Muscle of leg (tissue), 16 donors: ENCODE measurements at places on chromosomes 5 and 9. TPM values are rescaled to one million over a fixed set of nuclear protein-coding genes. Genes with fewer than 3 reads are reported as not detected.
A peak's percentile ranks its signal among the peaks of the same experiment; 100 is the strongest.

Gene PCDHA5
- total RNA-seq: 0.04 TPM

Gene ENG
- 9.3 TPM for total RNA-seq

Gene FAT2
- 0.40 TPM for total RNA-seq

Gene SLC6A19
- total RNA-seq: not detected

Gene CORO2A
- 0.13 TPM for total RNA-seq

Gene KIF3A
- 6.0 TPM for total RNA-seq

Gene GADD45G
- total RNA-seq: 10.7 TPM

Gene PCDHGA2
- total RNA-seq: 1.6 TPM

Gene ELOVL7
- total RNA-seq: 0.13 TPM

Gene GARIN3
- total RNA-seq: not detected

Gene SPINK14
- not detected for total RNA-seq

Gene OGN
- total RNA-seq: 454 TPM

Gene ACOT12
- 0.18 TPM for total RNA-seq

Gene N4BP3
- 19.6 TPM for total RNA-seq

Gene GRM6
- total RNA-seq: not detected

Gene PTPA
- total RNA-seq: 119 TPM

Gene EPB41L4B
- 6.2 TPM for total RNA-seq

Gene ZNG1E
- 30.8 TPM for total RNA-seq

DNA sequence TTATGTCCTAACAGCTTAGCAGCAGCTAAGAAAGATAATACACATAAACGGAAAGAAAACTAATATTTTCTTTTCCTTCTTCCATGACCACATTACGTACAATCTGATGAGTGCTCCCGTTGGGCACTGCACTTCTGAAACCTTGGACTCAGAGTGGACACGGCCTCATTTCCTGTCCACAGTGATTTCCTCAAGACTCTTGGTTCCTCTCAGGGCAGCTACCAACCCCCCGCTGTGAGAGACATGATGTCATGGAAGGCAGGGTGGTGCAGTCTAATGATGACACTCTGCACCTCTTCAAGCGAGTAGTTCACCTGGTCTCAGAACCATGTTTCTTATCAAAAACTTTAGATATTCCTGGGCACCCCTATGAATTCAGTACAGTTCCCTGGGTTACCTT is 68.7 kb upstream of the CTSL start:
- no peak overlapping the region for H3K4me3 ChIP-seq
- no peaks in the 10 kb centered on the region for H3K27me3 ChIP-seq
- no peak overlapping the region for H3K27ac ChIP-seq
- peak; percentile 37 for DNase-seq
- H3K4me1 ChIP-seq: no peaks in the 10 kb centered on the region

DNA sequence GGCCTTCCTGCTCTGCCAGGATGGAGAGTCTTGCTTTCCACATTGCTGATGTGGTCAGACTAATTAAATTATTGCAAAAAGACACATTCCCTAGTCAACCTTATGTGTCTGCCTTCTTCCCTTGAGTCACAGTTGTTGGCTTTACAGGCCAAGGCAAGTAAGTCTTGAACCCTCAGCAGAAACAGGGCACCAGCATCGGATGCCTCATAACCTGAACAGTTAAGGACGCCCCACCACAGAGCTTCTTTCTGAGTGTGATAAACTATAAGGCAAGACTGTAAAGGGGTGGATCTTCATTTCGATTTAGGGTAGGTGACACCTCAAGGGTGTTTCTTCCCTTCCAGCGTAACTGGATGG is 670 bp upstream of the KIF2A start:
- H3K4me3 ChIP-seq: peak overlapping the region; percentile 69
- H3K36me3 ChIP-seq: no peaks in the 10 kb centered on the region
- no peaks in the 10 kb centered on the region for H3K27me3 ChIP-seq
- H3K27ac ChIP-seq: peak overlapping the region; percentile 92

DNA sequence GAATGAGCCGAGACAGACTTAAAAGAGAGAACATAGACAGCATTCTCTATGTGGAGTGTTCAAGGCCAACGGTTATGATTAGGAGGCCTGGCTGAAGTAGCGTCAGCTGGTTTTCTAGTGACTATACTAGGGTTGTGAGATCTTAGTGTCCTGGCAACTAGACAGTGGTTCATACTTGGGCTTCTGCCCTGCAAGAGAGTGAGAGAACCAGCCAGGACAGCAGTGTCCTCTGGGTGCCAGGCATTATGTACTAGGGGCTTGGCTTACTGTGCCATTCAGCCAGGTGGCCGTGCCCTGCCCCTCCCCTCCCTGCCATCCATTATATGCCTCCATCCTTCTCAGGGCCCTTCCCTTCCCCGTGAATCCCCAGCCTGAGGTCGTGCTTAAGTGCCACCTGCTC is 56.8 kb downstream of the TRIO start:
- H3K4me1 ChIP-seq: peaks cover 29% of the 10 kb centered on the region
- H3K27me3 ChIP-seq: no peaks in the 10 kb centered on the region
- H3K27ac ChIP-seq: peak overlapping the region; percentile 15
- peak; percentile 62 for DNase-seq
- no peak overlapping the region for H3K4me3 ChIP-seq

DNA sequence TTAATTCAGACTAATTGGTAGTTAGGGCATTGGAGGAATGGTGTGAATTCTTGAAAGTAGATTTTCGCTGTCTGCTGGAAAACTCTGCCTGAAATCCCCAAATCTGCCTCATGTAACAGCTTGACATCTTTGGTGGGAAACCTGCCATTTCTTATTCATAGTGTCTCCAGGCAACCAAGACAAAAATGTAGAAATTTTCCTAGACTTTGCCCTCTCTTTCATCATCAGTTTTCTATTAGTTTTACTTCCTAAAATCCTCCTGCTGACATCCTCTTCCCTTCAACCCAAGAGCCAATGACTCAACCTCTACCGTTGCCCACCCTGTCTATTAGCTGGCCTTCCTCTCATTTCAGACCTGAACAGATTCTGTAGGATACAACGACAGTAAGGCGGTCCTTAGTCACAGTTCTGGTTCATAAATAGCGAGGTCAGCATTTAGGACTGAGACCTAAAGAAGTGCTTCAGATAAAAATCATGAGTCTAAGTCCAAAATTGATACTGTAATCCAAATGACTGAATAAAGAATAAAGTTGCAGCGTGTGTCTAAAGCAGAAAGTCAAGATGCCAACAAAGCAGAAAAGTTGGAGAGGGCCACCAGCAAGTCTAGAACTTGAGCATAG is 133.9 kb downstream of the MUSK start:
- no peak overlapping the region for H3K4me3 ChIP-seq
- peak; percentile 84 for DNase-seq
- H3K27me3 ChIP-seq: no peaks in the 10 kb centered on the region
- no peak overlapping the region for H3K27ac ChIP-seq
- H3K4me1 ChIP-seq: no peaks in the 10 kb centered on the region

- no peak for DNase-seq
- no peaks in the 10 kb centered on the region for H3K27me3 ChIP-seq
- H3K27ac ChIP-seq: no peak overlapping the region
- no peak overlapping the region for H3K4me3 ChIP-seq
- peaks cover 20% of the 10 kb centered on the region for H3K4me1 ChIP-seq
Observed at GRCh38 chr9:123925819-123926218, 4.1 kb downstream of the DENND1A start.

DNA sequence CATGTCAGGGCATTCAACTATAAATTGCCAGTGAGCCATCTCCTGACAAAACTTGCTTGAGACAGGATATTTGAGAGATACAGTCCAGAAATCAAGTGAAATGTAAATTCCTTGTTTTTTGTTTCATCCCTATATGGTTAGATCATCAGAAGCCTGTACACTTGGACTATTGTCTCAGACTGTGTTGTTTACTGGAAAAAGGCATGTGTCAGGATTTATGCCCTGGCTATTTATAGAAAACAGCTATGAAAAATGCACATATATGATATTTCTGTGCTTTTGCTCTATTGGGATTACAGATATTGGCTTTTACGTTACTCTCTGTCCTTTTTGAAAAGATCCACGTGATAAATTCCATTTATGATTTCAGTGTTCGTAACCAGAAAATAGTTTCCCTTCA is 44.2 kb downstream of the IL31RA start:
- peaks cover 4% of the 10 kb centered on the region for H3K4me1 ChIP-seq
- DNase-seq: peak; percentile 69
- H3K36me3 ChIP-seq: no peaks in the 10 kb centered on the region
- no peaks in the 10 kb centered on the region for H3K27me3 ChIP-seq
- no peak overlapping the region for H3K4me3 ChIP-seq

- H3K27me3 ChIP-seq: no peaks in the 10 kb centered on the region
- no peak overlapping the region for H3K27ac ChIP-seq
- DNase-seq: no peak
- no peaks in the 10 kb centered on the region for H3K4me1 ChIP-seq
- no peaks in the 10 kb centered on the region for H3K36me3 ChIP-seq
- H3K4me3 ChIP-seq: no peak overlapping the region
Observed at GRCh38 chr9:90322296-90322695, 320.3 kb downstream of the DIRAS2 start.

GRCh38 chr5:9529041-9529480 is 16.8 kb downstream of the SEMA5A start:
- DNase-seq: peak; percentile 43
- no peak overlapping the region for H3K27ac ChIP-seq
- H3K4me1 ChIP-seq: peaks cover 16% of the 10 kb centered on the region
- no peaks in the 10 kb centered on the region for H3K27me3 ChIP-seq

DNA sequence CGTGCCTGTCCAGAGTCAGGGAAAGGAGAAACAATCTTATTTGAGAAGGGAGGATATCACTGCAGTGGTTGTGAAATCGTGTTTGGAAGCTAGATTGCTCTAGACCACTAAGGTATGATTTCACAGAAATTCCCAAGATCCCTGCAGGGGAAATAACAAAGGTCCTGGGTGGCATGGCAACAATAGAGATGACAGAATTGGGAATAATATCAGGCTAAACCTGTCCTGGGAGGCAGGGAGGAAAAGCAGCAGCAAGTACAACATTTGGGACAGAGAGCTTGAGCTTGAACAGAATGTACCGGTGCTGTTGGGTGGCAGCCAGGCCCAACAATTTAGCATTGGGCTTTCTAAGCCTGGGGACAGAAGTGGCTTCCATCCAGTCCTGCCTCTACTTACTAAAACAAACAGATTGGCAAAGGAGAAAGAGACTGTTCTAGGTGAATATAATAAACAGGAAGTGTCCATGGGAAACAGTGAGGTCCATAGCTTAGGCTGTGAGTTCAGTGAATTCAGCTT is 17.0 kb upstream of the ARHGAP26 start:
- no peak overlapping the region for H3K4me3 ChIP-seq
- peak; percentile 30 for DNase-seq
- H3K27me3 ChIP-seq: no peaks in the 10 kb centered on the region
- peaks cover 4% of the 10 kb centered on the region for H3K4me1 ChIP-seq
- H3K27ac ChIP-seq: no peak overlapping the region
- no peaks in the 10 kb centered on the region for H3K36me3 ChIP-seq

GRCh38 chr5:55230086-55230629 is 3.0 kb upstream of the MCIDAS start:
- peaks cover 56% of the 10 kb centered on the region for H3K4me1 ChIP-seq
- no peak overlapping the region for H3K4me3 ChIP-seq
- H3K36me3 ChIP-seq: no peaks in the 10 kb centered on the region
- H3K27ac ChIP-seq: no peak overlapping the region
- DNase-seq: no peak

DNA sequence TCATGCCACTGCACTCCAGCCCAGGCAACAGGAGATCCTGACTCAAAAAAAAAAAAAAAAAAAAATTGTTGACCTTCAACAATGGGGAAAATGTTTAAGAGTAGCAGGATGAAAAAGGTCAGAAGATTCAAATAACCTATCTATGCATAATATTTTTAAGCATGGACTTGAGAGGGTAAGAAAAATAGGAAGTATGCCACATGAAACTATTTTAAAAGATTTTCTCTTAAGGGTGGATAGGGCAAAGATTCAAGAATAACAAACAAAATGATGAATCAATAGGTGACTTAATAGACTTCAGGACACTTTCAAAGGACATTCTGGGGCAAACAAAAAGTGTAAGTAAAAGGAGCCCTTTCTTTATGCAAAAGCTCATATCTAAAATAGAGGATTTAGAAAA is 3.2 kb downstream of the TEX48 start:
- DNase-seq: no peak
- no peaks in the 10 kb centered on the region for H3K4me1 ChIP-seq
- no peak overlapping the region for H3K4me3 ChIP-seq

DNA sequence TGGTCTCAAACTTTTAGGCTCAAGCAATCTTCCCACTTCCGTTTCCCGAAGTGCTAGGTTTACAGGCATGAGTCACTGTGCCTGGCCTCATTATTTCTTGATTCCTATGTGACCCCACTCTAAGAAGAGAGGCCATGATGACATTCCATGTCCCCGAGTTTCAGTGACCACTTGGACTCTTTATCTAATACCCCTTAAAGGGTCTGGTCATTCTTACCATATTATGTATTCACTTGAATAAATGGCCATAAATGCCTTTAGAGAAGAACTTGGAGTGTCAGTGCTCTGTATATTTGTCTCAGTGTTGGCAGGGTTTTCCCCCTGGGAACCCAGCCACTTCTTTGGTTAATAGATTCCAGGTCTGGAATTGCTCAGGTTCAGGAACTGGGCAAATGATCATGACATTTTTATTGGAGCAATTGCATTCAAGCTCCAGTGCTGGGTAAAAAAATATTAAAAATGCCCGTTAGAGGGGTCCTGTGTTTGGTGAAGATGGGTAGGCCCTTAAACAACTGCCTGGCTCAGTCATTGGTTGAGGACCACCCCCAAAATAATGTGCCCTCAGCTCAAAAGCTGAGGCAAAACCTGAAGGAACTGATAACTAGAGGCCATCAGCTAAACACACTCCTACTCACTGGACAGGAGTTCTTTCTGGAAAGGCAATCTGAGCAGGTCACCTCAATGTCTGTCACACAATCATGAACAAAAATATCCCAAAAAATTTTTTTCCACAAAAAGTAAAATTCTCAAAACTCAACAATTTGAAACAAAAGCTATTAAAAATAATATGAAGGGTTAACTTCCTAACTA is 186.6 kb upstream of the ZNF608 start:
- H3K4me1 ChIP-seq: no peaks in the 10 kb centered on the region
- no peaks in the 10 kb centered on the region for H3K36me3 ChIP-seq
- peak; percentile 70 for DNase-seq
- no peak overlapping the region for H3K4me3 ChIP-seq

- H3K27me3 ChIP-seq: no peaks in the 10 kb centered on the region
- peaks cover 17% of the 10 kb centered on the region for H3K4me1 ChIP-seq
- H3K27ac ChIP-seq: no peak overlapping the region
Observed at GRCh38 chr9:108515856-108516255, 339.9 kb downstream of the ACTL7B start.

GRCh38 chr5:135503871-135504270 is 31.9 kb downstream of the NEUROG1 start:
- H3K27ac ChIP-seq: no peak overlapping the region
- H3K4me3 ChIP-seq: no peak overlapping the region
- H3K36me3 ChIP-seq: no peaks in the 10 kb centered on the region

DNA sequence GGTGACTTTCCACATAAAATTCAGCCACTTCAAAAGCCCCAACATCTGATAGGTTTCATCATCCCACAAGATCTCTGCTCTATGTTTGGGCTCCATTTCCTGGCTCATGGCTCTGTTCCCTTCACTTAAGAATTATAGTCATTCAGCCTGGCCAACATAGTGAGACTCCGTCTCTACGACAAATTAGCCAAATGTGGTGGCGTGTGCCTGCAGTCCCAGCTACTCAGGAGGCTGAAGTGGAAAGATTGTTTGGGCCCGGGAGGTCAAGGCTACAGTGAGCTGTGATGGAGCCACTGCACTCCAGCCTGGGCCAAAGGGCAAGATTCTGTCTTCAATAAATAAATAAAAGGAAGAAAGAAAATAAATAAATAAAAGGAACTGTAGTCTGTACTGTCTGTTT is 57.9 kb upstream of the CTSV start:
- no peaks in the 10 kb centered on the region for H3K36me3 ChIP-seq
- H3K4me3 ChIP-seq: no peak overlapping the region
- DNase-seq: no peak
